IMR-90 (cell line): ENCODE measurements at places on chromosomes 11 and 22. TPM values are rescaled to one million over a fixed set of nuclear protein-coding genes. Genes with fewer than 3 reads are reported as not detected.

GRCh38 chr11:129279326-129280026 lies 87.4 kb upstream of the ARHGAP32 start:
- peak overlapping the region; percentile 82 for H3K4me3 ChIP-seq
- DNase-seq, result peak; percentile 67
- H3K27ac ChIP-seq, result peak overlapping the region; percentile 38; the same call in 1 of the 2 replicates
- peaks cover 2% of the 10 kb centered on the region; the same call in 1 of the 2 replicates for H3K4me1 ChIP-seq

- no peaks in the 10 kb centered on the region for H3K27me3 ChIP-seq
- DNase-seq, result peak; percentile 44
- peak within 1 kb of the TSS; percentile 18; the same call in 1 of the 2 replicates for H3K27ac ChIP-seq
- no peaks in the 10 kb centered on the region for H3K36me3 ChIP-seq
- 0 out of 2 replicates have a peak, but pooled peaks cover 2% of the 10 kb centered on the region for H3K4me1 ChIP-seq
Observed at GRCh38 chr11:86672007-86672621, at the start of gene ME3. Gene ME3, minus strand, starts transcription at chr11:86672616.

DNA sequence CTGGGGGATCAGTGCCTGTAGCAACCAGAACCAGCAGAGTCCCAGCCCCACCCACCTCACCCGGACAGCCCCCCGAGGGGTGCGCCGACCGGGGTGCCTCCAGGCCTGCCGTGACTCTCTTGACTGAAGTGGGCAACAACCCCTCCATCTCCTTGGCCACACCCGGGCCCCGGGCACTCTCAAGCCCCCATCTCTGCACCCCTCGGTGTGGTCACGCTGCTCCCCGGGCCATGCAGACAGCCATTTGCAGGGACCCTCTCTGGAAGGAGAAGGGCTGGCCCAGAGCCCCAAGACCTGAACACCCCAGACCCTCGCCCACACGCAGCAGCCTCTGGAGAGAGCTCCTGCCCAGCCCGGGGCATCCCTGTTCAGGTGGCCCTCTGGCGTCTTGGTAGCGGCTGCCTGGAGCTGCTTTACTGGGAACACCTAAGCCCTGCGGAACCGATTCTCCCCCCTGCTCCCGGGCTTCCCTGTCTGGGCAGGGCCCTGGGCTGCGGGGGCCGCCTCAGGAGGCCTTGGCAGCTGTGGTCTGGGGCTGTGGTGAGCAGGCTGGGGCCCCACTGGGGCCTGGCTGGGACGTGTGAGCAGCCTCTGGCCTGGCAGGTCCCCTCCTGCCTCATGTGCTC lies 84.9 kb downstream of the WNT7B start:
- H3K27me3 ChIP-seq, result peaks cover 29% of the 10 kb centered on the region
- no peaks in the 10 kb centered on the region for H3K36me3 ChIP-seq
- DNase-seq, result no peak
- peaks cover 10% of the 10 kb centered on the region for H3K4me1 ChIP-seq
- H3K27ac ChIP-seq, result no peak overlapping the region
- H3K4me3 ChIP-seq, result no peak overlapping the region

DNA sequence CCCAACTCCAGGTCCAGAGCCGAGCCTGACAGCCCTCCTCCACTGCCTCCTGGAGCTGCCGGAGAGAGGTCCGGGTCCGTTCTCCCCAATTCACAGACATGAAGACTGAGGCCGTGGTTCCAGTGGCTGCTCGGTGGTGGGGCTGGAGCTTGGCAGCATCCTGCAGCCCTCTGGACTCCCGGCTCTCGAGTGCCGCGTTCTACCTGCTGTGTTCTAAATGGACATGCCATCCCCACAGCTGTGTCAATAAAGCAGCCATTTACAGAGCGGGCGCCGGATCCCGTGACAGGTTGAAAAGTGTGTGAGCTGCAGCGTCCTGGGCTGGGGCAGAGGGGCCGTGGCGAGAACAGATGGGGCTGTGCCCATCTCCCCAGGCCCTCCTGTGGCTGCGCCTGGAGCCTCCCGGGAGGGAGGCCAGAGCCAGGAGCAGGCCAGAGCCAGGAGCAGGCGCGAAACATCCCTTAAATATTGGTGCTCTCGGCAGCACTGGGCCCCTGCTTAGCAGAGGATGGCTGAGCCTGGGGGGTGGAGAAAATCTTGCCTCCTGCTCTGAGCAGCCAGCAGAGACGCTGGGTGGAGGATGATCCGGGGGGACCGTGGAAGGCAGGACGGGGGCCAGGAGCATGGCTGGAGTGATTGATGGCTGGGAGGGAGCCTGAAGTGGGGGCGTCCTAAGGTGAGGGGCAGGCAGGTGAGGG lies 46.2 kb downstream of the FLRT1 start:
- no peak overlapping the region for H3K4me3 ChIP-seq
- no peak overlapping the region for H3K27ac ChIP-seq
- peaks cover 5% of the 10 kb centered on the region; the same call in 1 of the 2 replicates for H3K4me1 ChIP-seq
- H3K27me3 ChIP-seq, result peaks cover 5% of the 10 kb centered on the region; the same call in 1 of the 2 replicates
- no peak for DNase-seq

DNA sequence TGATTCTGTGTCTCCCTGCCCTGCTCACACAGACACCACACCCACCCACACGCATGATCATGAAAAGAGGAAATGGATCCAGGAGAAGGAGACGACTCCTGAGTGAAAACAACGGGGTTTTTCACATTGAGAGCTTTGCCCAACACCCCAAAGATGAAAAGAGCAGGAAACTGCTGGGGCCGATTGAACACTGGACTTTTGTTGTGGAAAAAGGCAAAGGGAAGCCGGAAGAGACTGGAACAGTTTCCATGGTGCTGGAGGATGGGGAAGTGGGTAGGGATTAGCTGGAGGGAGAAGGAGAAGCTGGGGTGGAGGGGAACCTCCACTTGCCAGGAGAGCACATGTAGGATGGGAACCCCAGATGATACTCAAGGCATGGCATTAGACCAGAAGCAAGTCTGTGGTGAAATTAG lies 5.2 kb upstream of the SLC43A3 start:
- H3K27ac ChIP-seq, result peak overlapping the region; percentile 24
- no peak for DNase-seq
- peaks cover 29% of the 10 kb centered on the region for H3K4me1 ChIP-seq
- no peaks in the 10 kb centered on the region for H3K27me3 ChIP-seq
- no peak overlapping the region for H3K4me3 ChIP-seq

GRCh38 chr11:9070749-9071491 lies 20.5 kb downstream of the SCUBE2 start:
- no peaks in the 10 kb centered on the region for H3K4me1 ChIP-seq
- no peaks in the 10 kb centered on the region for H3K36me3 ChIP-seq
- no peak for DNase-seq
- H3K27me3 ChIP-seq, result no peaks in the 10 kb centered on the region

GRCh38 chr11:4146772-4147098 lies 52.1 kb downstream of the RRM1 start:
- peaks cover 2% of the 10 kb centered on the region; the same call in 1 of the 2 replicates for H3K36me3 ChIP-seq
- H3K27ac ChIP-seq, result no peak overlapping the region
- DNase-seq, result no peak
- no peaks in the 10 kb centered on the region for H3K4me1 ChIP-seq
- H3K4me3 ChIP-seq, result no peak overlapping the region
- H3K27me3 ChIP-seq, result no peaks in the 10 kb centered on the region

- no peak overlapping the region for H3K27ac ChIP-seq
- no peak for DNase-seq
- no peak overlapping the region for H3K4me3 ChIP-seq
- H3K36me3 ChIP-seq, result peaks cover 34% of the 10 kb centered on the region
- no peaks in the 10 kb centered on the region for H3K27me3 ChIP-seq
Observed at GRCh38 chr11:94885133-94885532, 88.2 kb downstream of the CWC15 start.

- no peaks in the 10 kb centered on the region for H3K36me3 ChIP-seq
- no peaks in the 10 kb centered on the region for H3K27me3 ChIP-seq
- no peak overlapping the region for H3K27ac ChIP-seq
- no peak for DNase-seq
- H3K4me3 ChIP-seq, result no peak overlapping the region
- H3K4me1 ChIP-seq, result peaks cover 16% of the 10 kb centered on the region
Observed at GRCh38 chr11:13221722-13222121, 55.9 kb upstream of the BMAL1 start.

DNA sequence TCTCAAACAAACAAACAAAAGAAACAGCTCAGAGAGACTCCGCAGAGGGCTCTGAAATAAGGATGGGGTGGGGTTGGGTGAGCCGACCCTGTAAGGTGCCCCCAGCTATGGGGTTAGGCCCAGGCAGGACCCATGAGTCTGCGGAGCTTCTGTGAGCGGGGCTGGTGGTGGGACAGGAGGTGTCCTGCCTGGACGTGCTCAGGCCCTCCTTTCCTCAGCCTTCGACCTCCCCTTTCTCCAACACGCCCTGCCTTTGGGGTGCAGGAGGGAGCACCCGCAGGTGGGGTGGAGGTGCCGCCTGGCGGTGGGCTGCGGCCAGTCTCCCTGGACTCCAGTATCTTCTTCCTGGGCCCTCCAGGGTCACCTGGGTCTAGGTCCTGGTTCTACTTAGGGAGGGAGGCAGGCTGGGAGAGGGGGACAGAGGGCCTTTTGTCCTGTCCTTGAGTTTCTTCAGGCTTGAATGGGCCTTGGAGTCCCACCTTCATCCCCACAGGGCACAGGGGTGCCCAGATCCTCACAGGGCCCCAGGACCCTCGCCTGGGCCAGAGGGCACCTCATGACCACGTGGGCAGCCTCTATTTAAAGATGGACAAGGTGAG lies 12.3 kb downstream of the PRR33 start:
- no peak overlapping the region for H3K4me3 ChIP-seq
- H3K27me3 ChIP-seq, result peaks cover 9% of the 10 kb centered on the region; the same call in 1 of the 2 replicates

- no peak overlapping the region for H3K27ac ChIP-seq
- H3K4me1 ChIP-seq, result no peaks in the 10 kb centered on the region
- no peaks in the 10 kb centered on the region for H3K27me3 ChIP-seq
- H3K36me3 ChIP-seq, result no peaks in the 10 kb centered on the region
Observed at GRCh38 chr11:78940500-78941225, 366.0 kb upstream of the NARS2 start.

GRCh38 chr11:126134461-126135155 lies 71.9 kb upstream of the CDON start:
- H3K4me3 ChIP-seq, result no peak overlapping the region
- peaks cover 80% of the 10 kb centered on the region for H3K27me3 ChIP-seq
- no peaks in the 10 kb centered on the region for H3K36me3 ChIP-seq
- peaks cover 8% of the 10 kb centered on the region; the same call in 1 of the 2 replicates for H3K4me1 ChIP-seq
- H3K27ac ChIP-seq, result no peak overlapping the region
- no peak for DNase-seq

- no peaks in the 10 kb centered on the region for H3K27me3 ChIP-seq
- peaks cover 9% of the 10 kb centered on the region for H3K4me1 ChIP-seq
- H3K36me3 ChIP-seq, result peaks cover 49% of the 10 kb centered on the region
- no peak overlapping the region for H3K27ac ChIP-seq
- DNase-seq, result no peak
Observed at GRCh38 chr22:29334696-29335344, 19.3 kb upstream of the RASL10A start.

- no peak overlapping the region for H3K4me3 ChIP-seq
- H3K36me3 ChIP-seq, result no peaks in the 10 kb centered on the region
- DNase-seq, result no peak
- H3K27ac ChIP-seq, result no peak overlapping the region
Observed at GRCh38 chr11:117919781-117920221, 9.4 kb downstream of the TMPRSS13 start.

- H3K27me3 ChIP-seq, result peaks cover 46% of the 10 kb centered on the region
- no peaks in the 10 kb centered on the region for H3K4me1 ChIP-seq
- DNase-seq, result no peak
Observed at GRCh38 chr11:118161786-118162185, 9.2 kb upstream of the SCN4B start.

DNA sequence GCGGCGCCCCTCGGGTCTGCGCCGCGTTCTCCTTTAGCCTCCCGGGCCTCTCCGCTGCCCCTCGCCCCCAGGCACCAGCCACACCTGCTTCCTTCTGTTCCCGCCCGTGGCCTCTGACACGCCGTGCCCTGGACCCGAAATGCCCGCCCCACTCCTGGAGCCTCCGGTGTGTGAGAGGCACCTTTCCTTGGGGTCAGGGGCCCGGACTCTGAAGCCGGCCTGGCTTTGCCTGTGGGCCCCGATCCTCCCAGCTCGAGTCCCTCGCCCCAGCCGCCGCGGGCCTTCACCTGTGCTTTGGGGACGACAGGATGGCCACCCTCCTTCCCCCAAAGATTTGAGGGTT lies 661 bp upstream of the CDPF1 start:
- no peaks in the 10 kb centered on the region for H3K27me3 ChIP-seq
- DNase-seq, result no peak
- peaks cover 4% of the 10 kb centered on the region; the same call in 1 of the 2 replicates for H3K4me1 ChIP-seq
- peak overlapping the region; percentile 68; the same call in 1 of the 2 replicates for H3K27ac ChIP-seq
- peak overlapping the region; percentile 96 for H3K4me3 ChIP-seq

DNA sequence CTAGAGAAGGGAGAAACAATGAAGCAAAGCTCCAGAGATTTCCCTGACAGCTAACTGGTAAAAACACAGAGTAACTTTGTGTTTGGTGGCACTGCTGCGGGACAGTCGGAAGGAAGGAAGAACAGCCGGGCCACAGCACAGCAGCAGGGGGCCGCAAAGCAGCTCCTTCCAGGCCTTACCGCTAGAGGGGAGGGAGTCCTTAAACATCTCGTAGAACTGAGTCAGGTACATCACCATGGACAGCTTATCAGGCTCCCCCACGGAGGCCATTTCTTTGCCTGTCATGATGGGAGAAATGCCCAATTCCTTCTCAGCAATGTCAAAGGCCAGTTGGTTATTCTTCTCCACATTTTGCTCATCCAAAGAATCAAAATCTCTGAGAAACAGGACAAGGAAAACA lies 114.6 kb upstream of the BID start:
- peaks cover 39% of the 10 kb centered on the region for H3K36me3 ChIP-seq
- no peak overlapping the region for H3K4me3 ChIP-seq
- peaks cover 7% of the 10 kb centered on the region for H3K4me1 ChIP-seq

DNA sequence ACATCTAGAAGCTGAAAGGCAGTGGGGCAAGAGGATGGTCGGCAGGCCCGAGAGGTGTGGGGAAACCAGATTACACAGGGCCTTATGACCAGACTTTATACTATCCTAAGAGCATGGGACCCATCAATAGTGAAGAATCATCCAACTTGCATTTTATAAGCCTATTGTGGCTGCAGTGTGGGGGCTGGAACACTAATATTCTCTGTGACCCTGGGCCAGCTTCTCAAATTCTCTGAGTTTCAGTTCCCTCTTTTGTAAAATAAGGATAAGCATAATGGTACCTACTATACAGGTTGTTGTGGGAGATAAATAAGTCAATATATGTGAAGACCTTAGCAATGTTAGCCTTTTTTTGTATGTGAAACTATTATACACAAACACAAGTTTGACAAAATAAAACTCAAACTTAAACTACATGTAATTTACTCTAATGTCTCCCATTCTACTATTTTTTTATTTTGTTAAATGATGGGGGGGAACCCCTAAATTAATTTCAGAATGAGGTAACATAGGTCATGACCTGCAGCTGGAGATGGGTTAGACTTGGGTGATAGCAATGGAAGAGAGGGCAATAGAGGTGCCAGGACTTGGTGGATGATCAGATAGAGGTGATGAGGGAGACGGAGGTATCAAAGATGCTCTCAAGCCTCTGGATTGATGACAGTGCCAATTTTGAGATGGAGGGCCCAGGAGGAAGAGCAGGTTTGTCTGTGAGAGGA lies 30.1 kb downstream of the SMCO4 start:
- DNase-seq, result no peak
- no peak overlapping the region for H3K27ac ChIP-seq
- no peaks in the 10 kb centered on the region for H3K36me3 ChIP-seq
- no peaks in the 10 kb centered on the region for H3K4me1 ChIP-seq
- H3K27me3 ChIP-seq, result no peaks in the 10 kb centered on the region

Gene APOA4
- total RNA-seq, result not detected in 2 replicates

Gene C11orf86
- not detected in 2 replicates for total RNA-seq

Gene ZBTB16
- not detected in 2 replicates for total RNA-seq

Gene ACTN3
- total RNA-seq, result under 0.01 TPM in 2 replicates

Gene KCNJ11
- total RNA-seq, result not detected in 2 replicates

Gene OR51B2
- not detected in 2 replicates for total RNA-seq

Gene CENPM
- total RNA-seq, result 14.7 and 18.1 TPM in 2 replicates

Gene MRGPRF
- 5.8 and 6.3 TPM in 2 replicates for total RNA-seq
